T-helper 17 cell (primary cell): ENCODE measurements at places on chromosomes 16 and 17.

DNA sequence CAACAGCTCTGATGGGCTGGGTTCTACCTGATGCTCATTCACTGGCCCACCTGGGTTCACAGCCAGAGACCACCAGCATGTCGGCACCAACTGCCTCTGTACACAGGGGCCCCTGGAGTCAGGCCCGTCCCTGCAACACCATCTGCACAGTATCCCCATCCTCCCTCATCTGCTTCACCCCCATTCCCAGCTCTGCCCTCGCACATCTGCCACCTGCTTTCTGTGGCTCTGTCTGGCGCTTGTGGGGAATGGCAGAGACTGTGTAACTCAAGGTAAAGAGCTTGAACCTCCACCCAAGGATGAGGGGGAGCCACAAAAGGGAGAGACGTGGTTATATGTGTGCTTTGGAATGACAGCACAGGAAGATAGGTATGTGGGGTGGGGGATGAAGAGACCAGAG, 27.2 kb downstream of the SMPD3 start:
- no peak for DNase-seq

DNA sequence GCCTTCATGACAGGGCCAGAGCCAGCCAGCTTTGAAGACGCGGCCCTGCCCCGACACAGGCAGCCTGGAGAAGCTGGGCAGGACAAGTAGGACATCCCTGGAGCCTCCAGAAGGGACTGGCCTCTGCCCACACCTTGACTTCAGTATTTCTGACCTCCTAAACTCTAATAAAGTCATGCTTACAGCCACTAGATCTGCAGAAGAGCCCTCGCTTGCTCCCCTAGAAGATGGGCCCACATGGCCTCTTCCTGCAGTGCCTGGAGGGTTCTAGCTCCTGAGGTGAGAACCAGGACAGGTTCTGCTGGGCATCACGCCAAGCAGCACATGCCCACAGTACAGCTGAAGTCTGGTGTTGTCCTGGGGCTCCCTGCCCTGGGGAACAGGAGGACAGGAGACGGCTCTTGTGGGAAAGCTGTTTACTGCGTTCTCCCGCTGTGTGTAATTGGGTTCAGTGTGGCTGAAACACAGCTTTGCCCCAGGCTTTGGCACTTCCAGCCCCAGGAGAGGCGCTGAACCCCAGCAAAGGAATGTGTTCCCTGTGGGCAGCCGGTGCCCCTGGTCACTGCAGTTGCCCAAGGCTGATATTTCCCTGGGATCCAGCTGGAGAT, 2.6 kb downstream of the APRT start:
- DNase-seq = no peak

GRCh38 chr16:68388124-68388523, 60.2 kb downstream of the SMPD3 start:
- no peak for DNase-seq

GRCh38 chr16:25713785-25714570, 22.2 kb downstream of the HS3ST4 start:
- no peak for DNase-seq

GRCh38 chr17:13825526-13826040, 223.9 kb upstream of the HS3ST3A1 start:
- no peak for DNase-seq

DNA sequence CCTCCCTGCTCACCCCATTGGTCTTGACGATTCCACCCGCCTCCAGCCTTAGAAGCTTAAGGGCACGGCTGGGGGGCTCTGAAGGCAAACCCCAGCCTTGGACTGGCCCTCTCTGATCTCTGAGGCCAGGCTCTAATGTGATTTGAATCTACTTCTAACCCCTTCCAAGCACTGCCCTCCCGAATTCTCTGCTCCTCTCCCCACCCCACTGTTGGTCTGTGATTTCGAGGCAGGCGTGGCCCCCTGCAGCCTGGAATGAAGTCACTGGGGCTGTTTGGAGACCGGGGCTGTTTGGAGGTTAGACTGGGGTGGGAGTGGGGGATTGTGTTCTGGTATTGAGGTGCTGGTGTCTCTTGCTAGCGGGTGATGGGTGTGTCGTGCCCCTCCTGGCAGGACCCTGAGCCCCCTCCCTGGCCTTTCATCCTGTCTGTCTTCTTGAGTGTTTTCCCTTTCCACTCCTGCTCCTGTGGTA, 2.2 kb downstream of the GRB7 start:
- no peak for DNase-seq
